ENCODE measurements at places on chromosomes 16 and 17. TPM values are rescaled to one million over a fixed set of nuclear protein-coding genes. Genes with fewer than 3 reads are reported as not detected.
A peak's percentile ranks its signal among the peaks of the same experiment; 100 is the strongest.

DNA sequence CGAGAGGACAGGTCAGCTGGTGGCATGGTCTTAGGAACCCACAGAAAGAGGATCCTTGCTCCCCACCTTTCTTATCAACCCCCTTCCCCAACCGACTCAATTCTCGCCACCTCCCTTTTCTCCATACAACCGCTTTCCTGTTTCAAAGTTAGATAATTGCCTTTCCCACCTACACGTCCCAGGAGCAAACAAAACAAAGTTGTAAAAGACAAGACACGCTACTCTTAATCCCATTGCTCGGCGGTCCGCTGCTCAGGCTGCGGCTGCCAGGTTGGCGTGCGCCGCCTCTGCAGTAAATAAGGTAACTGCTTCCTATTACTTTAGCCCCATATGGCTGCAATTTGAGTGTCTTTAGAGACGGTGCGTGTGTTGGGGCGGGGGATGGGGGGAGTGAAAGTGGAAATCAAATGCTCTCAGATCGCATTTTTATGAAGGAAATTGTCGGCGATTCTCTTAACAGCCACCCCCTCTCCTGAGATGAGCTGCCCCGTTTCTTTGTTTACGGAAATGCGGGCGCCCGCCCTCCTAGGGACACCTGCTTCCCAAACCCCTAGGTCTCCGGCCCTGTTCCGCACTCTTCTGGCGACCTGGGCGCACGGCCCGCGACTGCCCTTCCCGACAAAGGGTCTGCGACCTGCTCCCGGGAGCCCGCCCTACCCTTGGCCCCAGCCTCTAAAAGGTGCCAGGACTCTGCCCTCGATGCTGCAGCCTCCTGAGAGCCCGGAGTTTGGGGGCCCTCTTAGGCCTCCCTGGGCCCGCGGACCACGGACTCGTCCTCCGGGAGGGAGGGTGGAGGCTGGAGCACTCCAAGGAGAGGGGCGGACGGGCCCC is 3.7 kb upstream of the CBX8 start:
- DNase-seq, result no peak

GRCh38 chr17:79088247-79088996 is 13.8 kb downstream of the ENGASE start:
- no peak for DNase-seq

- DNase-seq, result no peak
Measured at GRCh38 chr17:77291591-77292386, 151.0 kb downstream of the SEC14L1 start.

- no peak for DNase-seq
Measured at GRCh38 chr16:84096447-84097005, 20.2 kb downstream of the MBTPS1 start.

Gene MTMR4
- 36.3 TPM for total RNA-seq

DNA sequence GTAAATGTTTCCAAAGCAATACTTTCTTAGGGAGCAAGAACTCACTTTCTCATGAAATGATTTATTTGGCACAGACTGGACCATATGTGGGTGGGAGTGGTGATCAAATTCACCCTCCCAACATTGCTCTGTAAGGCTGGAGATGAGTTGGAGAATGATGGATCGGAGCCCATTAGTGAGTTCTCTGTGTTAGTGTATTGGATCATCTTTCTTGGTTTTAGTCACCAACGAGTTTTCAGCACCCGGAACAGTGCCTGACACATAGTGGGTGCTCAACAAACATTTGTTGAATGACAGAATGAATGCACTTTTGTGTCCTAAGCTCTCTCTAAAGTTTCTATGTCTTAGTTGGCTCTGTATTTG is 104.5 kb upstream of the FAM20A start:
- DNase-seq, result no peak

Gene CX3CL1
- total RNA-seq, result not detected

DNA sequence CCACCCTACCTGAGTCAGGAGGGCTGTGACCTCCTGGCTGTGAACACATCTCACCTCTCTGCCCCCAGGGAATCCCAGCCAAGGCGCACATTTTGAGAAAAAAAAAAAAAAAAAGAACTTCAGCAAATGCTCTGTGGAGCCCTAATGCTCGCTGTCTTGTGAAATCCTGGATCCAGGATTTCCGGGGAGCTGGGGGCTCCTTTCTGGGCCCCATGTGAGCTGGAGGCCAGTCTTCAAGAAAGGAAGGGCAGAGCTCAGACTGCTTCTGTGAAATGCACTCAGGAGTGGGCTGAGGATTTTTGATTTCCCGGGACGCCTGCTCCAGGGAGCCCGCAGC is 36.0 kb upstream of the EMP2 start:
- no peak for DNase-seq

Gene PITPNM3
- total RNA-seq, result 0.92 TPM

Gene DNAAF8
- not detected for total RNA-seq

DNA sequence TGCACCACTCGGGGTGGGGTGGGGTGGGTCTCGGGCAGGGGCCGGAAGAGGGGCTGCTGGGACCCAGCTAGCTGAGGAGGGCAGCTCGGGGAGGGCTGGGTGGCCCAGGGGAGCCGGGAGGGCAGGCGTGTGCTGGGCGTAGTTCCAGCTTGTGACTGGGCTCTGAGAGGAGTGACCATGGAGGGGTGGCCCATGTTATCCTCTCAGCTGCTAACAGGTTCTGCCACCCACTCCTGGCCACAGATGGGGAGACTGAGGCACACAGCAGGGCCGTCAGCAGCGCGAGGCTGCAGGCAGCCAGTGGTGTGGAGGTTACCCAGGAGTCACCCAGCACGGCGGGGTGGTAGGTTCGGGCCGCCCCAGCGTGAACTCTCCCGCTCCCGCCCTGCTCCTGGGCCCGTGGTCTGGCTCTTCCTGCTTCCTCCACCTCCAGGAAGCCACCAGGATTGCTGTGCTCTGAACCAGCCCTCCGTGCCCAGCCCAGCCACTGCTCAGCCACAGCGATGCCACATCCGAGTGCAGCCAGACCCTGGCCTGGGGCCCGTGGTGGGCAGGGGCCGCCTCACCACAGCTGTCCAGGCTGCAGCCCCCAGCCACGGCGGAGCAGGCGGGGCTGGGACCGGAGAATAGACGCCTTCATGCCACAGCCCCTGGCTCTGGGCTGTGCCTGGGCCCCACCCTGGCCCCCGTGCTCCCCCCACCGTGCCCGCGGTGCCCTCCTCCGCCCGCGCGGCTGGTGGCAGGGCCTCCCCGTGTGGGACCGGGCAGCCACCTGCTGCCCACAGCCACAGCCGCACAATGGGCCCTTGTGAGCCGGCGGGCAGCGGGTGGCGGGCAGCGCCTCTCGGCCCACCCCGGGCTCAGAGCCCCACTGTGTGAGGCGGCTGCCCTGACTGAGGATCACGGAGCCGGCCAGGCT is 26.3 kb upstream of the SSTR5 start:
- no peak for DNase-seq

Gene CD300LG
- not detected for total RNA-seq

DNA sequence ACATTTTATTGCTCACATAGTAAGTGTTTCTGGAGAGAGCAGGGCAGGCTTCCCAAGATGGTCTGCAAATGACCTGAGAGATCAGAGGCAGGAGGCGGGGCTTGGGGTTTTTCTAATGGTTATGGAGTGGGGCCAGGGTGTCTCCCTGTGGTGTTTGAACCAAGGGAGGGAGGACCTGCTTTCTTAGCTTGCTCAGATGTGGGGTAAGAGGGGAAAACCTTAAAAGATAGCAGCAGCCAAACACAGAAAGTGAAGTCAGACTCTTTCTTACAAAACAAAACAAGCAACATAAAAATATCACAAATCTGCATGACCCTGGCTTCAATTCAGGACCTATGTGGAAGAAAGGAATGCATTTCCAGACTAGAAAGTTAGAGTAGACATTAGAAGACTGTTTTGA is 22.9 kb upstream of the DNAJA2 start:
- no peak for DNase-seq

DNA sequence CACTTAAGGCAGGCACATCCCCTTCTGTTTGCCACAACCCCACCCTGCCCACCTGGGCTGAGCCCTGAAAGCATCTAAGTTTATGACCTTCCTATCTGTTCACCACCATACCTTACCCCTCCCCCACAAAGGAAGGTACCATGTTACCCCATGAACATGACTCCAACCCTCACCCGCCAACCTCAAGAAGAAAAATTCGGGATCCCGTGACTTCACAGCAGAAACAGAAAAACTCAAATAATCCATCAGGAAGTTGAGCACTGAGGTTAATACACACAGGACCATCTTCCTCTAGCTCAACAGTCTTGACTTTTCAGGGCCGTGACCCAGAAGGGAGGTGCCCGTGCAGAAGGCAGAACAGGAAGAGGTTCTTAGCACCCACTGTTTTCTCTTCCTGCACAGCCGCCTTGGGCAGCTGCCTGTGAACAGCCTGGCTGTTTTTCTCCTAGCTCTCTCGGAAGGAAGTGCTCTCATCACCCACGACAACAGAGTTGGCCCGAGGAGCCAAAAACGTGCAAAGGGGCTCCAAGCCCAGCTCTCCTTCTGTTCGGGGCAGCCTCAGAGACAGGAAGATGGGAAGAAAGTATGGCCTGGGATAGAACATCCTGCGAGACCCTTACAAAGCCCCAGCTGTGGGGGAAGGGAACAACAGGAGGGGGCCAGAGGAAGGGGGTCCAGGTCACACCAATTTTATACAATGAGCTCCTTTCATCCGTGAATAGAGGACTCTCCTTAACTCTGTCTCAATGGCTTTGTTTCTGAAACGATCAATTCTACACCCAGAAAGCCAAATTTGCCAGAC is 101.1 kb downstream of the XYLT1 start:
- DNase-seq, result peak; percentile 8

Data from G401 (cell line).